ENCODE measurements at places on chromosomes 16 and 17.

DNA sequence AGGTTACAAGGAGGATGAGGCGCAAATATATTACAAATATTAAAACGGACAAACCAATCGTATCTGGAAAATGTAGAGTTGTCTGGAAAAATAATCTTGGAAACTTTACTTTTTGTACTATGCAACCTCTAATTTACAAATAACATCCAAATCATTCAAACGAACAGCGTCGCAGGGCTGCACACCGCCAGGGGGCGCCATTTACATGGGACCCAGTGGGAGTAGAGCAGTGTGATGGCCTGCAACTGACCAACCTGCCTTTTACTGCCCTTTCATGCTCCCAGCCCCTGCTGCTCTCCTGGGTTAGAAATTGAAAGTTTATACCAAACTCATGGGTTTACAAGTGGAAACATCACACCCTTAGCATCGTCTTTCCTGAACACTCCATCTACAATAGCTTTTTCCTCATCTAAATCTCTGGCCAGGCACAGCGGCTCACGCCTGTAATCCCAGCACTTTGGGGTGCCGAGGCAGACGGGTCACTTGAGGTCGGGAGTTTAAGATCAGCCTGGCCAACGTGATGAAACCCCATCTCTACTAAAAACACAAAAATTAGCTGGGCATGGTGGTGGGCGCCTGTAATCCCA lies 10.0 kb downstream of the PITPNC1 start:
- no peak for DNase-seq

- no peak for DNase-seq
These were observed 87.2 kb upstream of the CACNG5 start for GRCh38 chr17:66747578-66748275.

DNA sequence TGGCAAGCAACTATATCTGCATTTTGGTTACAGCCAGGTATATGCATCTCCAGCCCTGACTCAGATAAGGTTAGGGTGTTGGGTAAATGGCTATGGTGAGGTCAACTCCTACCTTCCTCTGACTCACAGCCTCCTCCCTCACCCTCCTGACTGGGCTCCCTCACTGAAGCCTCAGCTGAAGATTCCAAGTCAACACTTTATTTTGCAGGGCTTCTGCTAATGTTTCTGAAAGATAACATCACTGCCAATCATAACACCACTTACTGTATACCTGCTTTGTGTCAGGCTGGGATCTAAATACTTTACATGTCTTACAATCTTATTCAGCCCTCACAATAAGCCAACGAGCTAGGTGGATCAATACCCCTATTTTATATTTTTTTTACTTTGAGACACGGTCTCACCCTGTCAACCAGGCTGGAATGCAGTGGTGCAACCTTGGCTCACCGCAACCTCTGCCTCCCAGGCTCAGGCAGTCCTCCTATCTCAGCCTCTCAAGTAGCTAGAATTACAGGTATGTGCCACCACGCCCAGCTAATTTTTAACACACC lies 47.8 kb upstream of the GCSH start:
- DNase-seq, result no peak

GRCh38 chr16:71854369-71854948 lies 8.7 kb downstream of the ATXN1L start:
- DNase-seq, result no peak

- DNase-seq, result no peak
These were observed 11.2 kb downstream of the ETV4 start for GRCh38 chr17:43534909-43535308.

GRCh38 chr16:66484453-66485213 lies 57.5 kb downstream of the BEAN1 start:
- no peak for DNase-seq

DNA sequence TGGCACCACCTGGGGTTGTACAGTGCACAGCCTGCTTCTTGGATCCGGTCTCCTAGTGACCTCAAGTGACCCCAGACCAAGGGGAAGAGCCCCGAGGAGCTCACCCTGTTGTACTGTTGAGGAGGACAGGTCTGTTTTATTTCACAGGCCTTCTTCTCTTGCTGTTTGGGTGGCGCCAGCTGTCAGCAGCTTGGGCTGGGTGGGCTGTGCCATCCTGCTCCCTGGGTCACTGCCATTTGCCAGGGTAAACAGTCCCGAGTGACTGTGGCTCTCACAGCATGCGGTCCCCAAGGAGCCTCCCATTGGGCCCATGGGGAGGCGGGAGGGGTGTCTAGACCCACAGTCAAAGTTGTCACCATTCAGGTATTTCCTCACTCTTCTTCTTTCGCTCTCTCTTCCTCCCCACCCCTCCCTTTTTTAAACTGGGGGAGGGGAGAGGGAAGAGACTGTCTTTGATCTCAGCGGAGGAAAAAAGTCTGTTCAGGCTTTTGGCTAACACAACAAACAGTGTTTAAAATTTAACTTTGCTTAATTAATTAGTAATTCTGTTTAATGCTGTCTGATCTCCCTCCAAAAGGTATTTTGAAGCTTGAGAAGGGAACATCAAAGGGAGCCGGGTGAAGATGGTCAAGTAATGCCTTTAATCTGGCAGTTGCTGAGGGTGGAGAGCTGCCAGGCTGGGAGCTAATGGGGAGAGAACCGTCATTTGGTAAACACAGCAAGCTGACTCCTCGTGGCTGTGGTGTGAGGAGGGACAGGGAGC lies 64.0 kb downstream of the SNX20 start:
- DNase-seq, result no peak

DNA sequence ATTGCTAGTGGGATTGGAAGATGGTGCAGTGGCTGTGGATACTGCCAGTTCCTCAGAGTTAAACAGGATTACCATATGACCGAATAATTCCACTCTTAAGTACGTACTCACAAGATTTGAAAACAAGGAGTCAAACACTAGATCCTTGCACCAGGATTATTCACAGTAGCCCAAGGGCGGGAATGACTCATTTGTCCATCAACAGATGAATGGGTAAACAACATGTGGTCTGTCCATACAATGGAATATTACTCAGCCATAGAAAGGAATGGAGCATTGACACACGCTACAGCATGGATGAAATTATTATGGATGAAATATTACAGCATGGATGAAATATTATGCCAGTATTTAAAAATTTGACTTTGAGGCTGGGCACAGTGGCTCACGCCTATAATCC lies 9.1 kb upstream of the MAPK8IP3 start:
- no peak for DNase-seq

- DNase-seq, result no peak
These were observed 34.1 kb downstream of the TK2 start for GRCh38 chr16:66515596-66516508.

GRCh38 chr16:79587296-79587695 lies 13.2 kb downstream of the MAF start:
- DNase-seq, result no peak

- no peak for DNase-seq
These were observed 1.0 kb upstream of the LITAF start for GRCh38 chr16:11587643-11588247.

- DNase-seq, result no peak
These were observed 7.8 kb downstream of the ACSF3 start for GRCh38 chr16:89101303-89102040.

- no peak for DNase-seq
These were observed 18.8 kb downstream of the MYH10 start for GRCh38 chr17:8611619-8612298.

DNA sequence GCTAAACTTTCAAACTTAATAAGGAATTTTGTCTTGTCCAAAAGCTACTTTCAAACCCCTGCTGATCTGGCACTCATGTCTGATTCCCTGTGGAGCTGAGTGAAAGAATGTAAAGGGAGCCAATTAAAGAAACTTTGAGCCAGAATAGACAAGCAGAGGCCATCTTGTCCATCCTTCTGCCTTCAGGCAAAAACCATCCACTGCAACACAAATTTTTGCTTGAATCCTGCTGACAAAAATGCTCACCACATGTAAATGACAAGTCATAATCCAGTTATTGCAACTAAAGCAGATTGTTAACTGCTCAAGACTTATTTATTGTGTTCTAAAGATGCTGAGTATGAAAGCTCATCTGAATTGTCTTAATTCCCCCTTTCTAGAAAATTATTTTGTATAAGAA lies 124.0 kb upstream of the HLF start:
- no peak for DNase-seq
